ENCODE measurements at places on chromosomes 3 and 15.

DNA sequence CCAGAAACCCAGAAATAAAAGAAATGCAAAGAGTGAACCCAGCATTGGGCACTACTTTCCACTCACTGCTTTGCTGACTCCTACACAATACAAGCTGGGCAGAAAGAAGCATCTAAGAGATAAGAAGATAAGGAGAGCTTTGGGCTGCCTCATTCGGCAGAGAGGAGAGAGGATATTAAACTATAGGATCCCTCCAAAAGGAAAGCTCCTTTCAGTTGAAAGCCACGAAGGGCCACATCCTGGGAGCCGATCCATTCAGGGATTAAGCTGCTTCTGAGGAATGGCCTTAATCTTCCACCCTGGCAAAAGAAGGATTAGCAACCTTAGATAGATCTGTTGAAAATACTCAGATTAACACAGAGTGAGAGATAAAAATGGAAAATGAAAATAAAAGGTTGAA is 274.9 kb upstream of the PPP2R3A start:
- DNase-seq = no peak

DNA sequence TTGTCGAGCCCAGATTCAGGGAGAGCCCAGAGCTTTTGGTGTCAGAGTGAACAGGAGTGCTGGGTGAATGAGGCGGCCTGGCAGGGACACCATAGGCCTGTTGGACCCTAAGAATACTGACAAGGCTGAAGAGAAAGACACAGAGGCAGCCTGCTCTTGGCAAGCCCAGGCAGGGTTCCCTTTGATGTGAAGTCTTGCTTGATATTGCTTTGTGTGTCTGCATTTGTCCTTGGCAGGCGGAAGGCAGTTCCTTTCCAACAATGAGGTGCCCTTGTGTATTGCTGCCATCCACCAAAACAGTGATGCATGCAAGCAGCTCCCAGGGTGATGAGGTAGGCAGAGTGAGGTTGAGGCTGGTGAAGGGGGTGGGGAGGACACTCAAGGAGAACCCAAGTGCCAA is 152.7 kb upstream of the TSC22D2 start:
- DNase-seq = no peak

DNA sequence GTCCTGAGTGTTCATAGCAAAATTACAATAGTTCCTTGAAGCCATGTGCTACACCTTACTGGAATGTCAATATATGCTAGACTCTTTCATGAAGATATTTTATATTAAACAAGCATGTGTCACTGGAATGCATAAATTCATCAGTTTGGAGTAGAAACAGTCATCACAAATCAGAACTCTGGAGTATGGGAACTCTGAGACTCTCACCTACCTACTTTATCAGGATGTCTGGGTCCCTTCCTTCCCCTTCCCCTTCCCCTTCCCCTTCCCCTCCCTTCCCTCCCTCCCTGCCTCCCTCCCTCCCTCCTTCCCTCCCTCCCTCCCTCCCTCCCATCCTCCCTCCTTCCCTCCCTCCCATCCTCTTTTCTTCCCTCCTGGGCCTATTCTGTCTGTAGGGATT is 144.7 kb upstream of the PEX5L start:
- DNase-seq = no peak

- DNase-seq = no peak
Measured at GRCh38 chr3:185555101-185555501, 2.7 kb upstream of the LIPH start.

GRCh38 chr3:178480795-178481194 is 55.4 kb upstream of the KCNMB2 start:
- DNase-seq = no peak

GRCh38 chr3:126110431-126111125 is 26.7 kb upstream of the SLC41A3 start:
- no peak for DNase-seq

DNA sequence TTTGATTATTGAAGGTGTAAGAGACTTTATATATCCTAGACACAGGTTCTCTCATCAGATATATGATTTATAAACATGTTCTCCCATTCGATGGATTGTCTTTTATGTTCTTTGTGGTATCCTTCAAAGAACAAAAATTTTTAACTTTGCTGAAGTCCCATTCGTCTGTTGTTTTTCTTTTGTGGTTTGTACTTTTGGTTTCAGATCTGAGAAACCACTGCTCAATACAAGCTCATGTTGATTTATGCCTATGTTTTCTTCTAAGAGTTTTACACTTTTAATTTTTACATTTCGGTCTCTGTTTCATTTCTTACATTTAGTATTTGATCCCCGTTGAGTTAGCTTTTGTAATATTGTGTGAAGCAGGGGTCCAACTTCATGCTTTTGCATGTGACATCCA is 103.3 kb upstream of the SPRED1 start:
- no peak for DNase-seq

DNA sequence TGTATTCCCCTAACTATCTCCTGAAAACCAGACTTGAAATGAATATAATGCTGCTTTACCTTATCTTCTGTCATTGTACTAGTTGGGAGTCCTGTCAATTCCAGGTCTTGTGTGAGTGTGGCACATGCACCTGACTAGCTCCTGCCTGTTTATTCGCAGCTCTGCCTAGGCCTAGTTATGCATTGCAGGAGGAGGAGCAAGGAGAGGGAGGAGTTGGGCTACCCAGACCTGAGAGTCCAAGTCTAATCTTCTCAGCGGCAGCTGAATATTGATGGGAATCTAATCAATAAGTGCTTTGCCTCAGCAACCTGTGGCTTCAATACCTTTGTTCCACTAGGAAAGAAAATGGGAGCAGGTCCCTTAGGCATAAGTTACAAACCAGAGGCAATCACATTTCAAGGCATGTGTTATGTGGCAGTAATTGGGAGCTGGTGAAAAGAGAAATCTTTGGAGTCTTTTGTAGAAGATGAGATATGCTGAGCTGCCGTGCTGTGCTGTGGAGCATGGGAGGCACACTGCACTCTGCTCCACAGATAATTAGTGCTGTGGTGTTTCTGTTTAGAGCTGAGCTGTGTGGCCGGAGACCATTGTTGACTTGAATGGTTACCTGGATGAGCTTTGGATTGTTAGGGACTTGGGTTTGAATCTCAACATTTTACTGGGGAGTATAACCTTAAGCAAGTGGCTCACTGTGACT is at the start of gene SLC2A2:
SLC2A2 (minus strand) TSS at position 124 of the 697 bp plus-strand sequence; CDS start at position 74, 50 bp downstream.
- no peak for DNase-seq

DNA sequence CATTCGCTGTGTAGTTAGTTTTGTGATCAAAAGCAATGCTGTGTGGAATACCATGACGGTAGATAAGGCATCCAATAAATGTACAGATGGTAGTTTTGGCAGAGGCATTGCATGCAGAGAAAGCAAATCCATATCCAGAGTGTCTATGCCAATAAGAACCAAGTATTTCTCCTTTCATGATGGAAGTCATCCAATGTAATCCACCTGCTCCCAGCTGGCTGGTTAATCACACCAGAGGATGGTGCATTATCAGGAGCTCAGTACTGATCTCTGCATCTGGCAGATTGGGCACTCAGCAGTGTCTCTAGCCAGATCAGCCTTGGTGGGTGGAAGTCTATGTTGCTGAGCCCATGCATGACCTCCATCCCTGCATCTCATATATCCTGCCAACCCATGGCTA is 677.7 kb upstream of the NECTIN3 start:
- DNase-seq = no peak

GRCh38 chr3:10391391-10391790 is 70.5 kb upstream of the SEC13 start:
- DNase-seq = no peak

DNA sequence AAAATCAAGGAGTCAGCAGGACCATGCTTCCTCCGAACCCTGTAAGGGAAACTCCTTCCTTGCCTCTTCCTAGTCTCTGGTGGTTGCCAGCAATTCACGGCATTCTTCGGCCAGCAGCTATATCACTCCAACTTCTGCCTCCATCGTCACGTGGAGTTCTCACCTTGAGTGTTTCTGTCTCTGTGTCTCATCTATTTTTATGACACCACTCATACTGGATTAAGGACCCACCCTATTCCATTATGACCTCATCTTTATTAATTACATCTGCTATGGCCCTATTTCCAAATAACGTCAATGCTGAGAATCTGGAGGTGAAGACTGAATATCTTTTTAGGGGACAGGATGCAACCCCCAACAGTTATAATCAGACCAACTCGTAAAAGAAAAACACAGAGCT is 21.8 kb upstream of the HES1 start:
- no peak for DNase-seq

All from NCI-H524 treated with DMSO at 0.1 percent for 48 hours (cell line).